ENCODE measurements at places on chromosomes 3 and 15.

DNA sequence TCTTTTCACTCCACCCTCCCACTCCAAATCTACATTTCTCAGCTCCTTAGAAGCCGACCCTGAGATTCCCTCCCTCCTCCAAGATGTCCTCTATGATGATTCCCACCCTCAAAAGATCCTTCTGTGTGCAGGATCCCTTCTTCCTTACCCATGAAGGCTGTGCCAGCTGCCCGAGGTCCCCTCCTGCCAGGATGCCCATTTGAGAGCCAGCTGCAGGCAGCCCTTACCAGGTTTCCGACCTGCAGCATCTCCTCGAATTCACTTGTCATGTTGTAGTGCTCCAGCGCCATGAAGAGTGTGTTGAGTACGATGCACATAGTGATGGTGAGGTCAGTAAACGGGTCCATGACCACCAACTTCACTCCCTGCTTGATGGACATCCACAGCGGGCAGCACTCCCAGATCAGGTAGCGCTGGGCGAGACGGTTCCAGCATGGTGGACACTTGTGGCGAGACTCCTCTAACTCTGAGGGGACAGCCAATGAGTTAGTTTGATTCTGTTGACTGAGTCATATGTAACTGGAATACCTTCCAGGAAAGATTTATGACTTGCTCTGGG lies 51.9 kb downstream of the SCN5A start:
- DNase-seq, result no peak

DNA sequence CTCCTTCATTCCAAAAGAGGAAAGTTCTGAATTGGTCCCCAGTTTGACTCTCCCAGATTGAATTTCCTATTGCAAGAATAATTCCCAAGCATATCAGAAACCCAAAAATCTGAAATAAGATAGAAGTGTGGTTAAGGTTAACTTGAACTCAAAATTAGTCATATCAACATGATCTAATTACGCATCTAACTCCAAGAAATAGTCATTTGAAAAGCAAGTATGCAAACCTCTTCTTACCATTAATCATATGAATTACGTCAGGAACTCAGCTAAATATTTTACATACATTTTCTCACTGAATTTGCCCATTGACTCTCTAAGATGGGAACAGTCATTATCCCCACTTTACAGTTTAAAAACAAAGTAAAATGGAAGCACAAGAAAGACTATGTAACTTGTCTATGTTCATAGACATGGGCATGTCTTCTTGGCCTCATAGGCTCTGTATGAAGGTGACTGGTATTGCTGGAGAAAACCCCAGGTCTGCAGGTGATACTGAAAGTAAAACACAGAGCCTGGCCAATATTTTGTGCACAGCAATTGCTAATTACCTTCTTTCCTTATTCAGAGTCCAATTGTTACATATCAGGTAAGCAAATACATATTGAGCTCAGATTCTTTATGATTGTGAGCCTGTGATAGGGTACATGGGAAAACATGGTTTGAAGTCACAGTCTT lies 139.2 kb downstream of the ATP8B4 start:
- DNase-seq, result no peak

DNA sequence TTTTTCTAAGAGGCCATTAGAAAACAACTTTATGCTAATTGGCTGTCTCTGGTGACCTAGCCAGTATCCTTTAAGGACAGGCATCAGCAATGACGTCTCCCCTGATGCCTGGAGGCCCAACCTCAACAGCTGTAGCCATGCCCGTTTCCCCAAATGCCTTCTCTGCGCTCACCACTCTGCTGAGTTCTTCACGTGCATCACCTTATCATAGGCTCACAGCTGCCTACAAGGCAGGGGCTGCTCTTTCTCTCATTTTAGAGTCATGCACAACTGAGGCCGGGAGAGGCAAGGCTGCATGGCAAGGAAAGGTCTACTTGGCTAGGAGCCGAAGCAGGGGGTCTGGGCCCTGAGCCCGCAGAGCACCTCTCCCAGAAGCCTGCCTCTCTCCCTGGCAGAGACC lies 43.9 kb upstream of the SEC13 start:
- no peak for DNase-seq

DNA sequence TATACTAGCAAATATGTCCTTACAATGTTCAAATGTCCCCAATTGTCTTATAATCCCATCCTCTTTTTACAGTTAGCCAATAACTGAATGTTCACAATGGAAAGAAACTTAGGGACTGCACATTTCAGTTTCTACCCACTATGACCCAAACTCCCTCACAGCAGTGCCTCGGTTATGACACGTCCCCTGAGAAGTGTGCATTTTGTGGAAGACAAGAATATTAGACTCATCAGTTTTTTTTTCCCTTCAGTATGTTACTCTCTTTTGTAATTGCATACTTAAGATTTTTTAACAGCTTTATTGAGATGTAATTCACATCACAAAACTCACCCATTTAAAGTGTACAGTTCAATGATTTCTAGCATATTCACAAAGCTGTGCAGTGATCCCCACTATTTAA lies 64.8 kb downstream of the IGF2BP2 start:
- no peak for DNase-seq

GRCh38 chr15:33964665-33965040 lies 3.6 kb upstream of the CHRM5 start:
- no peak for DNase-seq

All from activated T-helper 1 cell treated with anti-CD3 and anti-CD28 coated beads, Interleukin-2, amount 50 U/mL, for 16 hours (primary cell).